Effector CD4-positive, alpha-beta T cell (primary cell): ENCODE measurements at places on chromosomes 3 and 15.

GRCh38 chr3:58013973-58014649, 5.9 kb downstream of the FLNB start:
- no peak for DNase-seq

GRCh38 chr15:80698676-80699075, 3.6 kb downstream of the ABHD17C start:
- no peak for DNase-seq

DNA sequence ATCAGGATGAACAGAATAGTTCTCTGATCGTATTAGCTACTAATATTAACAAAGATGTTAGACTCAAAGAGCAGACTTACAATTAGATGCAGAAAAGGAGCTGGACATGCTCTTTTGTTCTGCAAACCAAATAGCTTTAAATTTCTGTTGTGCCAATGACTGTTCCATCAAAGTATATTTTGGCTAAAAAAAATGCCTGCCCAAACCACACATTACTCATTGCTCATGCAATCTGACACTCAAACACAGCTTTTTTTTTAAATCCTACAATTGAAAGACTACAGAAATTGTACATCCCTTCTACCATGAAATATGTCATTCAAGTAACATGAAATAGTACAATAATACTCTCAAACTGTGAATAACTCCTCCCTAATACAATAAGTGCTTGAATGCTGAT, 48.6 kb downstream of the SHOX2 start:
- DNase-seq = no peak

- no peak for DNase-seq
These were observed 17.9 kb downstream of the CAPN7 start for GRCh38 chr3:15223685-15224572.

DNA sequence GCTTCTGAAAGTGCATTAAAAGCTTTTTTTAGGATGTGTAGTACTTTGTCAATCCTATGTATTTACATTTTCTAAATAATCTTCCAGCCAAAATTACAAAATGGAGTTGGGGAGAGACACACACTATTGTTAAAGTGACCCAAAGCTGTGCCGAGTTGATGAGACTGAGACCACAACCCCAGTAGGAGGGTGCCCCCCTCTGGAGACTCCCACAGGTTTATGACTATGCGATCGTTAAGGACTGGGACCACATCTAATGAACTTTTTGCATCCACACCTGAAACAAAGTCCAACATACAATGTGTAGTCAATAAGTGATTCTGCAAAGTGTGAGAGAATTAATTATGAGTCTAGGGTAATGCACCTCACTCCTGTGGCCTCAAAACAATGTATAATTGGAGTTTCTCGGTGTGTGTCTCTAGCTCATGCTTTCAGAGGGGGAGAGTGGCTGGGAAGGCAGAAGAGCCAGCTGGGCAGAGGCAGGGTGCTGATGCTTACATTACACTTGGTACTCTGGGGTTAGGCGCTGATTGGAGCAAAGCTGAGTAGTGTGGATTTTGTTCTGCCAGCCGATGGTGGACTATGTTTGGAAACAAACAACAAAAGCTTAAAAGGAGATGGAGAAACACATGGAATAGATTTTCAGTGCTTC, 102.8 kb downstream of the KCNH8 start:
- DNase-seq = no peak

GRCh38 chr15:92243227-92243626, 150.5 kb upstream of the ST8SIA2 start:
- no peak for DNase-seq

DNA sequence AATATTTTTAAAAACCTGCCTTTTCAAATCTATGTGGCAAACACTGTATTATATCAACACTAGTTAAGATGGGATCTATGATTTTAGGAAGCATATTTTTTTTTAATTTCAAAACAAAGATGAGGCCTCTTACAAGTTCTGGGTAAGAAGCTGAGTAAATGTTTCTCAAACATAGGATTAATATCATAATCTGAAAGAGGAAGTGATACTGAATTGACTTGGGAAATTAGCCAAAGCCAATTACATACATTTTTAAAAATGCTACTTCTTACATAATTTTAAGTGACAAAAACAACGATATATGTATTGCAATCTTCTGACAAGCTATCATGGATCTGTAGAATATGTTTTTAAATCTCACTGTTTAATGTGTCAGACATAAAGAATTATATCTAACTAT, 135.1 kb upstream of the UBP1 start:
- DNase-seq = no peak

- DNase-seq = no peak
These were observed 28.9 kb upstream of the GPD1L start for GRCh38 chr3:32077260-32078084.

DNA sequence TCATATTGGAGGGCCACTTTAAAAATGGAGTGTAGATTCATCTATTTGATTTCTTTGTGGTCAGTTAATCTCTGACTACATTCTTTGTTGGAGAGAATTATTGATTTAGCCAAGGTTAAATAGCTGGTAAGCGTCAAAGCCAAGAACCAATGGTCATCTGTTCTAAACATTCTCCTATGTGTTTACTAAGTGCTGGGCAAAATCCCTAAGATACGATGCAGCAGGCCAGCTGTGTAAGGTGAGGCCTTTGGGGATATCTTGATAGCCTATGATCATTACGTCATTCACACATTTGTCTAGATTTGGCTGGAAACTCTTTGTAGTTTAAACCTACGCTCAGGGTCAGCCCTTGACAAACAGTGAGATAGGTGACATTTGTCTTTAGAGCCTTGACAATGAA, 236.2 kb downstream of the NR1D2 start:
- DNase-seq = no peak

- no peak for DNase-seq
These were observed 48.7 kb downstream of the SETMAR start for GRCh38 chr3:4351872-4352271.

DNA sequence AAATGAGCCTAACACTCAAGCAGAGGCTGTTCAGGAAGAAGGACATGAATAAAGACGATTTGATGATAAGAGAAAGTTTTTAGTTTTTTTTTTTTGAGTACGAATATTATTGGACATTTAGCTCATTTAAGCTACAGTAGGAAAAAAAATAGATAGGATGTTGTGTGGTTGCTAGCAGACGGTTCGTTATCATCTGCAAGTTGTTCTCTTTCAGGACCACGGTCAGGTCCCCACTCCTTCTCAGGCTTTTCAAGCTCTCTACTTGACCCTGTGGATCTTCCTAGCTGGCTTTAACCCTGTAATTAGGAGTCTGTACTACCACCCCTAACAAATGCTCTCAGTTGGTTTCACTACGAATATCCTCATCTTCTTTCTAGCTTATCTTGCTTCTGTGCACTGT, 1.1 kb downstream of the KCNH8 start:
- no peak for DNase-seq

GRCh38 chr3:64186667-64187064, 38.6 kb downstream of the PRICKLE2 start:
- DNase-seq = no peak

DNA sequence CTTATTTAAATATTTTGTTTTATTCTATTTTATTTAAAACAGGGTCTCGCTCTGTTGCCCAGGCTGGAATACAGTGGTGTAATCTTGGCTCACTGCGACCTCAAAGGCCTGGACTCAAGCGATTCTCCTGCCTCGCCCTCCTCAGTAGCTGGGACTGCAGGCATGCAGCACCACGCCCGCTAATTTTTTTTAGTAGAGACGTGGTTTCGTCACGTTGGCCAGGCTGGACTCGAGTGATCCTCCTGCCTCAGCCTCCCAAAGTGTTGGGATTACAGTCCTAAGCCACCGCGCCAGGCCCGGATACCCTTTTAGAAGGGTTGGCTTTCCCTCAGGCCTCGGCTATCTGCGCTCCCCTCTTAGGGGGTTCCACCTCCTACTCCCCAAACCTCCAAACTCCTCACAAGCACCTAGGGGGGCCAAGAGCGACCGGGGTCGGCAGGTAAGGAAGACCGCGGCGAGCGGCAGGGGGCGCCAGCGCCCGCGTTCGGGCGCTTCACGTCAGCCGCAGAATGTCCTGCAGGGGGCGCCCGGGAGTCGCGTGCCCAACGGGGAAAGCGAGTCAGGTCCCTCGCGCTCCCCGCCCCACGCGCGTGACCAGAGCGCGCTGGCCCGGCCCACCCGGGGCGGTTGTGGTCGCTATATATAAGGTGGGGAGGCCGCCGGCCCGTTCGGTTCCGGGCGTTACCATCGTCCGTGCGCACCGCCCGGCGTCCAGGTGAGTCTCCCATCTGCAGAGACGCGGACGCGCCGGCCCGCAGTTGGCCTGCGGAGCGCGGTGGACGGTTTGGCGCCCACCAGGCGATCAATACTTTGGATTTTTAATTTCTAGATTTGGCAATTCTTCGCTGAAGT, 51.8 kb upstream of the GATM start:
- peak; percentile 85 for DNase-seq

DNA sequence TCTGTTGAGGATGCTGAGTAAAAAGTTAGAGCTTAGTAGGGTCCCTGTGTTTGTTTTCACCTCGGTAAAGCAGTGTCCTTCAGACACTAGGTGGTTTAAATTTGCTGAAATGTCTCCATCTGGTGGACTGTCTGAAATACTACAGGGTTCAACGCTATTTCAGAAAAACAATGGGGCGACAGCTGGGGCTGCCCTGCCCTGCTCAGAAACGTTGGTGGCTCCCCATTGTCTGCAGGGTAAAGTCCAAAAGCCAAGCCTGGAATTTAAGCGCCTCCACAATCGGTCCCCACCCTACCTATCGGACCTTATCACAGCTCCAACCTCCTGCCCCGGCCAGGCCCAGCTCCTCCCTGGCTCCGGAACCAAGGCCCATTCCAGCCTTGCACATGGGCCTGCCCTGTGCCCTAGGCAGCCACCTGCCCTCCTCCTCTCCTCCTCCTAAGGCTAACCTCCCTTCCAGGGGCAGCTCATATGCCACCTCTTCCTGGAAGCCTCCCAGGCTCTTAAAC, 4.3 kb upstream of the TSEN2 start:
- DNase-seq = no peak

- no peak for DNase-seq
These were observed 89.0 kb downstream of the RPL22L1 start for GRCh38 chr3:170780955-170781354.

DNA sequence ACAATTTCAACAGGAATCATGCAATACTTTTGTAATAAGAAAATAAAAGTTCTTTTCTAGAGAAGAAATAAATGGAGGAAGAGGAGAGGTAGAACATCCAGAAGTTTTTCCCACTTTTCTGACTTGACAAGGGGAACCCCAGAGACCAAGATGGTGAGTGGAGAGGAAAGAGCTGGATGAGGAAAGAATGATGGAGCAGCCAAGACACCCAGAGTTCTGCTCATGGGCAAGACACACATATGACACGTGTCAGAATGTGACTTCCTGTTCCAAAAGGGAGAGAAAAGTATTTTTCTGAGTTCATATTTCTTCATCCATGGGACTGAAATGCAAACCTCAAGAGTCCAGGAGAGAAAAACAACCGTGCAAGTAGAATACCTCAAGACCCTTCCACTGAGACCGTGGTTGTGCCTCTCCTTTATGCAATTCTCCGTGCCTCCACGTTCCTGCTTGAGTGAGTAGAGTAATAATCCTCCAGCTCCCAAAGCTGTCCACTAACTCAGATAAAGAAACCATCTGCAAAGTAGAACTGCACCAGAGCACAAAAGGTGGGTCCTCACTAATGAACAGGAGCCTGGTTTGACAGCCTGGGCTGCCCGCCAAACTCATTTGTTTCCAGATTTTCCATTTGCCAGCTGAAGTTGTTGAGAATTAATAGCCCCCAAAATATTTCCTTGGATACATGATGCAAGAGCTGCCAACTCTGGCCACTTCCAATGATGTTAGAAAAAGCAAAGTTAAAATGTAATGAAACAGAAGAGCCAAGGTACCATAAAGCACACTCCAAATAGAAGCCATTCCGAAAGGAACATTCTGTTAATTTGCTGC, 272.6 kb upstream of the IGF1R start:
- no peak for DNase-seq

- no peak for DNase-seq
These were observed 5.5 kb upstream of the UBR1 start for GRCh38 chr15:43111354-43111753.

DNA sequence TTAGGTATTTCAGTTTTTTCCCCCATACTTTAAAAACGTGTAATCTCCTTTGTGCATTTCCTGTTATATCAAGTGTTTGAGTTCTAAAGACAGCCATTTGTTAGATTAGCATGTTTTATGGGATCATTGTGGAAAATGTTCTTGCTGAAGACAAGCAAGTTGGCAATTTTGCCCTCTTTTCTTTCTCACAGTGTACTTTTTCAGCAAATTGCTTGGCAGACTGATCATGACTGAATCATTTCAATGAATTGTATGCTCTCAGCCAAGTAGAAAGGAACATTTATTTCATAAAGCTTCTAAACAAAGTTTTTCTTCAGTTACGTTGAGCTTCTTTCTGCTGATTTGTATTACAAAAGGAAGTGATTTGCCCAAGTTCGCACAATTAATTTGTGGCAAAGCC, 51.6 kb downstream of the ATG7 start:
- DNase-seq = no peak

DNA sequence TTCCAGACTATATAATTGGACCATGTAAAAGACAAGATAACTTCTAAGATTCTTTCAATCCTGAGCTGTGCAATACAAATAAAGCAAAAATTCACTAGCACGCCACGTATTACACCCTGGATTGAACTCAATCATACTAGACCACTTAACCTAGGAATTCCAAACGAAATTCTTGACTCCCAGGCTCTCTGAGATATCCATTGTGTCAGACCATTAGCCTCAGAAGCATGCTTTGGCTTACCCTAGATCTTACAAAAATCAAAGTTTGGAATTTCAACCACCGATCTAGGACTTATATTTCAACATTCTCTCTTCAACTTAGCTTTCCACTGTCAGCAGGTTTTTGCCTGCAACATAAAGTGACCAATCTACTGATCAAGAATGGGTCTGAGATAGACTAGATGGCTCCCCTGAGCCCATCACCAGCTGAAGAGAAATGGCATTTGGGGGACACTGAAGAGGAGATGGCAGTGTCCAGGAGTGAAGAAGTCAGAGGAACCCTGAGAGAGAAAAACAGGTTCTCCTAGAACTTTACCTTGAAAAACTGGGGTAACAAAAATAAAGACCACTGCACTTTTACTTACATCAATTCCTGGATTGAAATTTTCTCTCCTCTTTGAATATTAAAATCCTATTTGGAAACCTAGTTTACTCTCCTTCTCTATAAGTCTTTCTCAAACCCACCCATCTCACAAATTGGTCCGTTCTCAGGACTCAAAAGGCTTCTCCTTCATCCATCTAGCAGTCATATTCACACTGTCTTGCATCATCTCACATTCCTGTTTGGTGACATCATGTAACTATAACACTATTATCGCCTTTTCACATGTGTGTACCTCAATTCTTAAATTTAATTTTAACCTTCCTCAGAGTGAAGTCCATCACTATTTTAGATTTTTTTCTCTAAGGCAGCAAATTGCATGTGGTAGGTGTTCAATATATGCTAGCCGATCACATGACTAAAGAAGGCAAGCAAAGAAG, 18.5 kb downstream of the CPNE4 start:
- DNase-seq = no peak

GRCh38 chr15:60761505-60761845, 282.5 kb upstream of the ICE2 start:
- DNase-seq = no peak

DNA sequence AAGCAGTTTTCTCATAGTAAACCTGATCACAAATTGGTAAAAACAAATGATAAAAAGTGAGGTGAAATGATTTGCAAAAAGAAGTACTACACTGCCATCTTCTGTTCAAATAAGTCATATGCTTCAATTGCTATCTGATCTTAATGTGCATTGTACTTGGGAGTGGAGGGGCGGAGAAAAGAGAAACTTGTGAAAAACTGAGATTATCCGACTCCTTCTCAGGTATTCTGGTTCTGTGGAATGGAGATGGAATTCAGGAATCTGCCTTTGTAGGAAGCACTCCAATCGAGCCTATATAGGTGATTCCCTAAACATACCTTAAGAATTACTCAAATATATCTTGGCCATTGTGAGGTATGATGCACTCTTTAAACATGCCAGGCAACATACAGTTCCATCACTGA, 180.6 kb downstream of the CHL1 start:
- no peak for DNase-seq
